ENCODE measurements at places on chromosomes 1 and 21.

GRCh38 chr21:34613679-34614627 is 960 bp downstream of the RCAN1 start:
- no peak for DNase-seq

GRCh38 chr1:25024615-25025350 is 94.7 kb upstream of the RUNX3 start:
- DNase-seq: no peak

- DNase-seq: no peak
Observed at GRCh38 chr1:88983791-88984559, 8.5 kb downstream of the KYAT3 start.

- DNase-seq: no peak
Observed at GRCh38 chr21:42039470-42039901, 29.3 kb upstream of the ZBTB21 start.

DNA sequence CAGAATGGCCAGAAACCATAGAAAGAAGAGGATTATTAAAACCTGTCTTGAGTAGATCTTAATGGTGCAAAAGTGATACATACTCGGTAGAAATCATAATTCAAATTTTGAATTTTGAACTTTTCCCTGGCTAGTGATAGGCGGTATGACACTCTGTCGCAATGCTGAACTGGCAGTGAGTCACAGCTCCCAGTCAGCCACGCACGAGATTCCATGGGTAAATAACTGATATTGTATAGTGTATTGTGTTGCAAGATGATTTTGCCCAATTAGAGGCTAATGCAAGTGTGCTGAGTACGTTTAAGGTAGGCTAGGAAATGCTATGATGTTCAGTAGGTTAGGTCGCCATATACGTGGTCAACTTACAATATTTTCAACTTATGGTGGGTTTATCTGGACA is 207.0 kb downstream of the SIPA1L2 start:
- DNase-seq: no peak

GRCh38 chr1:107920561-107920960 is 44.4 kb downstream of the VAV3 start:
- DNase-seq: no peak

GRCh38 chr1:66332548-66332901 is 201.4 kb upstream of the SGIP1 start:
- no peak for DNase-seq

GRCh38 chr1:58570817-58571216 is 6.2 kb downstream of the TACSTD2 start:
- no peak for DNase-seq

- no peak for DNase-seq
Observed at GRCh38 chr1:94250341-94250740, 13.0 kb upstream of the ARHGAP29 start.

DNA sequence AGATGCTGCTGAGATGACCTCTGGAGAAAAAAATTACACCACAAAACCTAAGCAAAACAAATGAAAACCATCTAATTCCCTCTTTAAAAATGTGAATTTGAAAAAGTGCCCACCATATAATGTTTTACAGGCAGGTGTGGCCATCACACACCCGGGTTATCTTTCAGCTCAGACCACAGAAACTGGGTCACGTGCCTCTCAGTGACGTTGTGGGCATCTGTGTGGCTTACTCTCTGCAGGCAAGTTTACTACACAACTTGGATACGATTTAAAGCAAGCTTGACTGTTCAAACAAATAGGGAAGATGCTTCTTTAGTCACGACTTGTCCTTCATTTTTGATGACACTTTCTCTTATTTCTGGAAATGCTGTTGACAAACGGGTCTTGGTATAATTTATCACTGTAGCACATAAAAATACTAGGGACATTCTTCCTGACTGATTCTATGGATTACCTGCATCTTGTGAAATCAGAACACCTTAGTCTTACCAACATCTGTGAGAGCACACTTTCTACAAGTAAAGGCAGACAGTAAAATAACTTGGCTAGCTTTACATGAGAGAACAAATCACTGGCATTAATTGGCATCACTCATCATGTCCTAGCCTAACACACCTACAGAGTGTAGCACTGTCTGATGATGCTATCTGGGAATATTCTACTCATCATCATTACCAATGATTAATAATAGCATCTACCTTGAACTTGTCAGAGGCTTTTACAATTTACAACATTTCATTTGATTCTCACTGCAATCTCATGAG is 89.3 kb upstream of the EDEM3 start:
- no peak for DNase-seq

DNA sequence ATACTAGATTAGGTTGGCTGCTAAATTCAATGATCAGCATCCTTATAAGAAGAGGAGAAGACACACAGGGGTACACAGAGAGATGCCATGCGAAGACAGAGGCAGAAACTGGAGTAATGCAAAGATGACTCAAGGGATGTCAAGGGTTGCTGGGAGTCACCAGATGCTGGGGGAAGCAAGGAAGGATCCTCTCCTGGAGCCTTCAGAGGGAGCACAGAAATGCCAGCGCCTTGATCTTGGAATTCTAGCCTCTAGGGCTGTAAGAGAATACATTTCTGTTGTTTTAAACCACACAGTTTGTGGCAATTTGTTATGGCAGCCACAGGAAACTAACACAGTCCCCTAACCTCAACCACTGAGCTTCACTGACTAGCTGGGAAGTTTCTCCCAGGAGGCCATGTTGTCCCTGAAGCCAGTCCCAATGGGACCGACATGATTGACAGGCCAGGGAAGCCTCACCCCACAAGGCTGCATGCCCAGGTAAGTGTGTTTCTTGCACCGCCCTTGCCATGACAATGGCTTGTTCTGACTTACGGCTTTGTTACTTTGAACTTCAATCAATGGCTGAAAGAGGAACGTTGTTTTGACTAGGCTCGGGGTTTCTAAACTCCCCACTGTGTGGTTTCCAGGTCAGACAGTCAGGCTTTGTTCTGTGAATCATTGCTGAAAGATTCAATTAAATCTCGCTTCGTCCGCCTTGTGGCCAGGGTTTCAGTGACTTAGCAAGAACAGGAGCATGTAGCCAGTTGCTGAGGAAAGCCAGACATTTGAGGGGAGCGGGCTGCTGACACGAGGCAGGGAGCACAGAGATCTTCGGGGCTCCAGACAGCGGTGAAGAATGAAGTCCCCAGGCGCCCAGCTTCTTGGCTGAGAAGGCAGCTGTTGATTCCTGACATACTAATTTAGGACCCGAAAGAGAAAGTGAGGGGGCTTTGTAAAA is 62.3 kb downstream of the RUNX1 start:
- no peak for DNase-seq

- no peak for DNase-seq
Observed at GRCh38 chr1:111172463-111172862, 28.0 kb downstream of the DENND2D start.

DNA sequence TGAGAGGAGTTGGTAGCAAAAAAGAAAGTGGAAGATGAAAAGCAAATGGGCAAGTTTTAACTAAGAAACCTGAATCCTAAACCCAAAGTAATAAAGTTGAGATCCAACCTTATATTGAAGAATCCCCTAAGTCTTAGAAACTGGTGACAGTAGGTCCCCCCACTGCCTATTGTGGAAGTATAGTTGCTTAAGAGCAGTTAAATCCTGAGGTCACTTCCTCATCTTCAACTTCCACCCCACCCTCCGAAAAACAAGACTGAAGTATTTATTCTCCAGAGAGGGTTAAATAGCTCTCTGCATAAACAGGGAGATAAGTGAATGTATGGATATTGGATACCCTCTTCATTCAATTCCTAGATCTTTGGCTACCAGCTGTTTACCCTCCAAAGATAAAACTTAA is 3.3 kb upstream of the DSTYK start:
- no peak for DNase-seq

DNA sequence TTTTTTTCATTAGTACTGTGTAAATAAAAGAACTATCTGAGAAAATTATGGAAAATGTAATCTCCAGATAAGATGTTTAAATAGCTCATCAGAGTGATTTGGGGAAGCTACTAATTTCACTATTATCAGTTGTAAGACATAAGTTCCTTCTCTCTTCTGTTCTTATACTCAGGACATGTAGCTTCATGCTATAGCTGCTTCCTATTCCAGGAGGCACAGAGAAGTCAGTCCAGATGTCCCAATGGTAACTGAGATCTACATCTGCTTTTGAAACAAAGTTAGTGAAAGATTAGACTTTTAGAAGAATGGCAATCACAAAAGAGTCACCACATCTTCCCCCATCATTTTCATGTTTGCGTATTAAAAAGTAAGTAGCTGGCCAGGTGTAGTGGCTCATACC is 5.6 kb downstream of the MAP3K21 start:
- DNase-seq: no peak

DNA sequence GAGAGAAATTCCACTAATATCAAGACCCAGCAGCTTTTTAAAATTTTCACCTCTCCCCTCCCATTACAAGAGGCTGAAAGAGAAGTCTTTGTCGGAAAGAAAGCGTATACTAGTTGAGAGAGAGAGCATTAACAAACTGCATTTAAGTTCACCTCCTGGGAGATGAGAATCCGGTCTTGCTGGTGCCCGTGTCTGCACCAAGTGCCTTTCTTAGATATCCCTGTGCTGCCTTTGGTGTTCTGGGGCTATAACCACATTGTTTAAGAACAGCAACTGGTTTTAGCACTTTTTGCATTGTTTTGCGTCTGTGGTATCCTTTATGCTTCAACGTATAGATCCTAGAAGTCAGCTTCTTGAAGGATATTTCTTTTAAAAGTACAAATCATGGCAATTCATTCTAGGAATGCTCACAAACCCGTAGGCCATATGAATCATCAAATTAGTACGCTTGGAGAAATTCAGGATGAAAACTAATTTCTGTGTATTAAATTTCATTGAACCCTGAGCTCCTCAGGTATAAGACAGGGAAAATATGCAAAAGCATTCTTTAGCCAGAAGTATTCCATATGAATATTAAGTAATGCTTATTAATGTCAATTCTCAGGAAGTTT is 3.4 kb upstream of the RPE65 start:
- no peak for DNase-seq

- DNase-seq: no peak
Observed at GRCh38 chr1:214423045-214423444, 128.4 kb downstream of the PTPN14 start.

- peak; percentile 77 for DNase-seq
Observed at GRCh38 chr1:26164036-26164860, 4.5 kb downstream of the C1orf232 start.

GRCh38 chr1:210633140-210633539 is 304.4 kb downstream of the HHAT start:
- no peak for DNase-seq

- no peak for DNase-seq
Observed at GRCh38 chr1:40132383-40133311, 28.5 kb upstream of the RLF start.

- no peak for DNase-seq
Observed at GRCh38 chr1:9376430-9376829, 83.7 kb downstream of the SPSB1 start.

DNA sequence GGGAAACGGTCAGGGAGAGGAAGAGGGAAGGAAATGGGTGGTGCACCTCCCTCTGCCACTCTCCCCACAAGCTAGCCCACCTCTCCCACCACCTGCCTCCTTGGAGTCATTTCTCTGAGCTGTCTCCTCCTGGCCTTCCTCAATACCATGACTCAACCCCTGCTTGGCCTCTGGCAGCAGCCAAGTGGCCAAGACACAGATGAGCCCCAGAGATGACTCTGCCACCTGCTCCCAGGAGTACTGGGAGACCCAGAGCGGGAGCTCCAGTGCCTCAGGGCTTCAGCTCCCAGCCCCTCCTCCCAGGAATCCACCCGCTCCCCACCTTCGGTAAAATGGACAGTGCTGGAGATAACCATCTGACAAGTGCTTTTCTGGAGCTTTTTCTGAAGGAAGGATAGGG is 2.6 kb downstream of the S100A16 start:
- no peak for DNase-seq

DNA sequence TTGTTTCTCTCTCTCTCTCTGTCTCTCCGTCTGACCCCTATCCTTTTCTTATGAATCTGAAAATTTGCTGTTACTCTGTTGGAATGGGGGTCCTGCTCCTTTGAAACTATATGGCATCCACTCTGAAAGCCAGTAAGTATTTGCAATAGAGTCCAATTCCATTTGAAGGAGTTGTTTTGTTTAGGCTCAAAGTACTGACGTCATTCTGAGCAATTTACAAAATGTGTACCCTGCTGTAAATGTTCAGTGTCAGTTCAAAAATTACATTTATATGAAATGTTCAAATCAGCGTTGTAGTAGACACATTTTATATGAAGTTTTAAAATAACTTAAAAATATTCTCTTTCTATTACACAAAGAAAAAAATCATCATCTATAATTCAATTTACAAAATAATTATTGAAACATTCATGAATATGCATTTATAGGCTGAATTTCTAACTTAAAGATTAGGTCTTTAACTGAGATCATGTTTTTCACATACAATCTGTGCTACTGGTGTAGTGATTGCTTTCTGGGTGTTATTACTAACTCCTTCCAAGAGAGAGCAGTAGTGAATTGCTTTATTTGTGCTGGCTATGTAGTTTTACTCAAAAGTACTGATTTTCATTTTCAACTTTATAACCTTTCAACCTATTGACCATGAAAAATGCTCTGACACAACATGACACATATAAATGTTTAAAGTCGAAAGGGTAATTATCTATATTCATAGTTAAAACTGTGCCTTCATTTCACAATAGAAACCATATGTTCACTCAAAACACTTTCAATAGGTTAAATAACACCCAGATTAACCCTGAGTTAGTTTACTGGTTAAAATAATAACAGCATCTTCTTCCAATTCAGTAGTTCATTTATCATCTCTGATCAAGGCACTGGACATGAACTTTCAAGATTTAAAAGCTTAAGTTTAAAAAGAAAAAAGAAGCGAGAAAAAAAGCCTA is 253.1 kb upstream of the ADGRL4 start:
- no peak for DNase-seq

DNA sequence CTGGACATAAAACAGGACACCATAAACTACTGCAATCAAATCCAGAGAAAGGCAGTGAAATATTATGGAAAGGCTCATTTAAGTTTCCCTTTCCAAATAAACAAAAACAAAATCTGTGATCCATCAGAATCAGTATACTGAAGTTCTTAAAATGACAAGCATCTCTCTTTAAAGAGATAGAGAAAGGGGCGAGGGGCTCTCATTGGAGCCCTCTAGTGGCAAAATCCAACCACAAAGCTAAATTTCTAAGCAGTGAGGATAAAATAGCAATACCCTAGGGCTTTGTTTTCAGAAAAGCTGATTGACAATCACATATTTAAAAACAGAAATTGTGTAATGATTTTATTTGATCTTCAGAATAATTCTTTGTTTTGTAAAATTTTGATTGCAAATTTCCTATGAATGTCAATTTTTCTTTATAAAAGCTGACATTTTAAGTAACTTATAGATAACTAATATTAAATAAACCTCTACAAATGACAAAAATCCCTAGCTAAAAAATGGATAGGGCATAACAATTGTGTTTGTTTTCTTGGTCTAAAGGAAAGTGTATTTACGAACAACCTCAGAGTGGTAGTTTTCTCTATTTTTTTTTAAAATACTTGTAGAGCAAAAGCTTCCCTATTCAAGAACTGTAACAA is 138.2 kb downstream of the COL24A1 start:
- peak; percentile 13 for DNase-seq

DNA sequence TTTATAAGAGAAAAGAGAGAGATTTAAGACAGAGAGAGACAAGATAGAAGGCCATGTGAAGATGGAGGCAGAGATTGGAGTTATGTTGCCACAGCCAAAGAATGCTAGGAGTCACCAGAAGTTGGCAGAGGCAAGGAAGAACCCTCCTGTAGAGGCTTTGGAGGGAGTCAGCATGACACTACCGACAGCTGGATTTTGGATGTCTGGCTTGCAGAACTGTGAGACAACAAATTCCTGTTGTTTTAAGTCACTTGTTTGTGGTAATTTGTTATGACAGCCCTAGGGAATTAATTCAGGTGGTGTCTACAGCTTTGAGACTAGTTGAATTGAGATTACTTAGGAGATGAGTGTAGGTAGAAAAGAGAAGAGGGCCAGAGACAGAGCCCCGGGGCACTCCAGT is 158.5 kb downstream of the DNM3 start:
- DNase-seq: no peak

GRCh38 chr1:79353224-79353623 is 346.7 kb upstream of the ADGRL4 start:
- no peak for DNase-seq

Data from WTC11 (cell line).